Activated effector memory CD4-positive, alpha-beta T cell treated with Interleukin-2 at 50 U/mL for 16 hours (primary cell): ENCODE measurements at places on chromosomes 16 and 17.

- DNase-seq, result no peak
Measured at GRCh38 chr17:73797594-73798110, 153.4 kb upstream of the SDK2 start.

GRCh38 chr17:7560172-7561027, 1.3 kb upstream of the SENP3 start:
- DNase-seq, result no peak

DNA sequence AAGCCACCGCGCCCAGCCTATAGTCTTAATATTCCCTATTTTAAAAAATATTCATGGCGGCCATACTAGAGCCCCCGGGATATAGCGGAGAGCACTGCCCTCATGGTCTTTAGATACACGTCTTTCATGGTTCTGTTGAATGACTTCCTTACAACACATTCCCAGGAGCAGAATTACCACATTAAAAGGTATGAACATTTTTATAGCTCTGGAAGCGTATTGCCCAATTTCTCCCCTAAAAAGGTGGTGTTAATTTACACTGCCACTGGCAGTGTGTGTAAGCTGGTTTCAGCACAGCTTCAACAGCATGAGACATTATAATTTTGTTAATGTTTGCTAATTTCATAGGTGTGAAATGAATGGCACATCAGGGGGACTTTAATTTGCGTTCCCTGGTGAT, 19.0 kb downstream of the C17orf100 start:
- no peak for DNase-seq

GRCh38 chr16:75491876-75492275, 3.4 kb downstream of the CHST6 start:
- no peak for DNase-seq

DNA sequence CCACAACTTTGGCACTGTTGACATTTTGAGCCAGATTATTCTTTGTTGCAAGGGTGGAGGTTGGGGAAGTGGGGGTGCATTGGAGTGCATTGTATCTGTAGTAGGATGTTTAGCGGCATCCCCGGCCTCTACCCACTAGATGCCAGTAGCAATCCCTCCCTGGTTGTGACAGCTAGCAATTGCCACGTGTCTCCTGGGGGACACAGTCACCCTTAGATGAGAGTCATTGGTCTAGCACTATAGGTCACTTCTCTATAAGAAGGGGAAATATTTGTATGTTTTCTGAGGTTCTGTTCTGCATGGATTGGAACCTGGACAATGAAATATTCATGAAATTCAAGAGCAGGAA, 32.4 kb downstream of the MSI2 start:
- no peak for DNase-seq

DNA sequence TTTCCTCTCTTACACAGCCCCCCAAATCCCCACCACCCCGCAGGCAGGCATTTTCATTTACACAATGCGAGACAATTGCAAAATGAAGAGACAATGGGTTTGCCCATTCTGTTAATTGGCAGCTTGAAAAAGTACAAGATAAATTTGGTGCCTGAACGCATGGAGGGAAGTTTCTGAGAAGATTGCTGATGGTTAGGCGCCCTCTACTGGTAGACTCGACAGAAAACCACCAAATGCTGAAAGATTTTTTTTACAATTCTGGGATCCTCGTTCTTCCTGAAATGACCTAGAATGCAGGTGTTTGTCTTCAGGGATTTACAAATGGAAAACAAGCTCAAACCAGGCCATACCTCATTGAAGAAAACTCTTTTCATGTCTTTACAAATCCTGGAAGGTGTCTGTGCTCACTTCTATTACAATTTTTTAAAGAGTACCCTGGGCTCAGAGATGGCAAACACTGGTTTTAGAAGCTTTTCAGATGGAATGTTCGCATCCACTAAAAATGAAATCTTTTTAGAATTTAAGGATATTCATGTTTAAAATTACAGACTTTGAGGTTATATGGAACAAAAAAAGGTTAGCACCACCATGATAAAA, 338.5 kb downstream of the PMP22 start:
- peak; percentile 2 for DNase-seq

- no peak for DNase-seq
Measured at GRCh38 chr17:49005140-49005539, 8.0 kb downstream of the IGF2BP1 start.

GRCh38 chr16:4385789-4386450, 14.3 kb downstream of the VASN start:
- DNase-seq, result no peak

GRCh38 chr17:28230011-28230410, 89.0 kb upstream of the TMEM97 start:
- DNase-seq, result no peak

- no peak for DNase-seq
Measured at GRCh38 chr17:38442548-38442947, 14.3 kb downstream of the ARHGAP23 start.

GRCh38 chr17:72271603-72272002, 150.8 kb downstream of the SOX9 start:
- DNase-seq, result no peak
